ENCODE measurements at places on chromosomes 3 and 15. TPM values are rescaled to one million over a fixed set of nuclear protein-coding genes. Genes with fewer than 3 reads are reported as not detected.

DNA sequence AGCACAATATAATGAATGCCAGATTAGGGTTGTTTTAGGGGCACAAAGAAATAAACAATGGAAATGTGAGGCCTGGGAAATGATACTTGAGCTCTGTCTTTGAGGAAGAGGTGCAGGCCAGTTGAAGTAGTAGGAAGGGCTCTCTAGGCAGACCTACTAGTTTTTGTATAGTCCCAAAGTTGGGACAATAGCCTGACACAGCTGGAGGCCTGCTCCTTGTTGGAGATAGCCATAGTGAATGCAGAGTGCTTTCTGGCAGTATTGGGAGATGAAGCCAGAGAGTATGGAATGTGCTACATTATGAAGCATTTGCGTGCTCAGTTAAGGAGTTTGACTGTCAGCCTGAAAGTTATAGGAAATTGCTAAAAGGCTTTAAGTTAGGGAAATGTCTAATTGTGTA is 251.2 kb upstream of the ZPLD1 start:
- H3K4me1 ChIP-seq, result peaks cover 16% of the 10 kb centered on the region
- no peak overlapping the region for H3K4me3 ChIP-seq
- H3K27me3 ChIP-seq, result no peaks in the 10 kb centered on the region
- no peaks in the 10 kb centered on the region for H3K36me3 ChIP-seq

DNA sequence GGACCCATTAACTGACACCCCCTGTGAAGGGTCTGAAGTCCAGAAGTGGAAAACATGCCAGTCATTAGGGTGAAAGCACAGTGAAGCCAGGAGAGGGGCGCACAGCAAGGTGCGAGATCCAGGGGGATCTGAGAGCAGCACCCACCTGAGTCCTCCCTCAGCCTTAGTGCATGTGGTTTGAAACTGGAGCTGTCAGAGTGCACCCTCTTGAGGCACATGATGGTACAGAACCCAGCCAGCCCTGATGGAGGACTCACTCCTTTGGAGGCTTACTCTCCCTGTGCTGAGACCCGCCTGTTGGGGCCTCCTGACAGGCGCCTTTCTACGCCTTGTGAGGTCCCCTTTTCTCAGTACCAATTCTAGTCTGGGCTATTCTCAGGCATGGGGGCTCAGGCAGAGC is 77.8 kb downstream of the IL20RB start:
- H3K4me1 ChIP-seq, result peaks cover 3% of the 10 kb centered on the region
- no peak for DNase-seq
- H3K36me3 ChIP-seq, result no peaks in the 10 kb centered on the region
- H3K27ac ChIP-seq, result no peak overlapping the region
- H3K27me3 ChIP-seq, result no peaks in the 10 kb centered on the region

DNA sequence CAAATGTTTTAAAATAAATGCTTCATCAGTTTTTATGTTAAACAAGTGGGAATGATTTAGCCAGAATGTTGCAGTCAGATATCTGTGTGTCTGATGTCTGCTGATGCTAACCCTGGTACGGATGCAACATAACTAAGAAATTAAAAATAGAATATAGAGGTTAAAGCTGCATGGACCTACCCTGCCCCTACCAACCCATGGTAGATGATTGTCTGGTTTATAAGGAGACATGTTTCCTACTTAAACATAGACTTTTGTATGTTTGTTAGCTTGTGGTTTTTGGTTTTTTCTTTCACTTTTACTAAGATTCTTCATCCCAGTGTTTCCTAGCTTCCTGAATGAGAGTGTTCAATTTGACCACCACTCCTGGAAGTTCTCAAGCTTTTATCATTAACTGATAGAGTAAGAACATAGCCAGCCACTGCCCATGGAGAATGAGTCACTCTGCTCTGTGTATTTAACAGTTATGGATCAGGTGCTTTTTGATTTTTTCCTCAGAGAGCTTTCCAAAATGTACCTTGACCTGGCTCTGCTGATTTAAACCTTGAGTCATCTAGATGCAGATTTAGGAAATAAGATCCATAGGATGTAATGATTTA is 70.7 kb upstream of the VEPH1 start:
- H3K36me3 ChIP-seq, result no peaks in the 10 kb centered on the region
- DNase-seq, result no peak
- no peak overlapping the region for H3K27ac ChIP-seq
- no peaks in the 10 kb centered on the region for H3K27me3 ChIP-seq
- no peaks in the 10 kb centered on the region for H3K4me1 ChIP-seq
- H3K4me3 ChIP-seq, result no peak overlapping the region

GRCh38 chr15:66071921-66072295 is 181.6 kb downstream of the MEGF11 start:
- no peak overlapping the region for H3K4me3 ChIP-seq
- H3K27me3 ChIP-seq, result no peaks in the 10 kb centered on the region
- no peak overlapping the region for H3K27ac ChIP-seq
- H3K36me3 ChIP-seq, result no peaks in the 10 kb centered on the region

GRCh38 chr3:4831580-4831950 is 147.7 kb upstream of the BHLHE40 start:
- H3K4me3 ChIP-seq, result no peak overlapping the region
- H3K27ac ChIP-seq, result peak overlapping the region; percentile 56
- no peak for DNase-seq
- H3K27me3 ChIP-seq, result no peaks in the 10 kb centered on the region
- no peaks in the 10 kb centered on the region for H3K36me3 ChIP-seq

DNA sequence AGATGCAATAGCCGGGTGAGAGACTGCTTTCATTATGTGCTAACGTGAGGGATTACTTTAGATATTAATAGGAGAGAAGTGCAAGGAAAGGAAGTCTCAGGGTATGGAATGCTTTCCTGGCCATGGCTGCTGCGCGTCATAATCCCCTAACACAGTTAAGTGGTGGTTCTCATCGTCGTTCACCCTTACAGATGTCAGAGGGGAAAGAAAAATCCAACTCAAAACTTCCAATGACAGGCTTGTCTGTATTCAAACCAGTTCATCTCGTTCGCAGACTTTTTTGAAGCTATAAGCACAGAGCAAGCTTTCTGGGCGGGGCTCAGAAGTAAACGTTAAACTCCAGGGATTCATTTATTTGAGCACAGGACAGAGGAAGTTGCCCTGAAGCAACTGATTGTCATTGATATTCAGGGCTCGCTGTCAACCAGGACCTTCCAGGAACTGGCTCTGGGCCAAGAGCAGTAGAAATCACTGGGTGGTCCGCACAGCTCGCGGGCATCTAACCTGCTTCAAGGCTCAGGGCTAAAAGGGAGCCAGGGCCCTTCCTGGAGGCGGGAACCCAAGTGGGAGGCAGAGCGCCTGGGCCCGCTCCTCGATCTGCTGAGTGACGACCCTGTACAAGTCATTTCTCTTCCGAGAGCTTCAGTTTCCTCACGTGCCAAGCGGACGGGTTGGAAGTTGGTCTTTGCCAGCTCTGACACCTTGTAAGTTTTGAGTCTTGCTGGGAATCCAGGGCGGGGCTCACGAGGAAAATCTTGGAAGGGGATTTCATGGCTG is 1.1 kb upstream of the LPP start:
- no peaks in the 10 kb centered on the region for H3K36me3 ChIP-seq
- H3K27ac ChIP-seq, result peak overlapping the region; percentile 91
- H3K4me1 ChIP-seq, result peaks cover 17% of the 10 kb centered on the region
- no peaks in the 10 kb centered on the region for H3K27me3 ChIP-seq
- DNase-seq, result peak; percentile 51

GRCh38 chr3:24359645-24360462 is 134.8 kb downstream of the THRB start:
- H3K27ac ChIP-seq, result no peak overlapping the region
- no peak overlapping the region for H3K4me3 ChIP-seq
- no peaks in the 10 kb centered on the region for H3K36me3 ChIP-seq
- DNase-seq, result no peak

DNA sequence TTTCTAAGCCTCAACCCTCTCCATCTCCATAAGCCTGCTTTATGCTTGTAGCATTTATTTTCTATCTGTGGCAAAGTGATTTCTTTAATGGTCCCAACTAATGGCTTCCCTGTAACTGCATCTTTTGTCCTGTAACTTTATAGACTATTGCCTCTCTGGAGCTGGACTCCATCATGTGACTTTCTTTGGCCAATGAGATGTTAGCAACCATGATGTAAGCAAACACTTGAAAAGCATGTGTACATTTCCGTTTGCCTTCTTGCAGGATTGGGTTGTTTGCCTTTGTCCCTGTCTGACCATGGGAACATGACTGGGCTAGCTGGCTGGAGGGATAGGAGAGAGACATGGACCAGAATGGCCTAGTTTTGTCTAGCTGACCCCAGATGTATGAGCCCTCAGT is 106.0 kb upstream of the LRIG1 start:
- no peak overlapping the region for H3K4me3 ChIP-seq
- no peak for DNase-seq
- no peak overlapping the region for H3K27ac ChIP-seq

GRCh38 chr3:27659279-27660021 is 62.7 kb downstream of the EOMES start:
- DNase-seq, result peak; percentile 58
- no peak overlapping the region for H3K27ac ChIP-seq
- no peak overlapping the region for H3K4me3 ChIP-seq
- no peaks in the 10 kb centered on the region for H3K27me3 ChIP-seq
- H3K36me3 ChIP-seq, result no peaks in the 10 kb centered on the region

- no peaks in the 10 kb centered on the region for H3K36me3 ChIP-seq
- DNase-seq, result no peak
- H3K4me3 ChIP-seq, result no peak overlapping the region
- H3K27me3 ChIP-seq, result no peaks in the 10 kb centered on the region
Observed at GRCh38 chr15:27951191-27951890, 147.8 kb downstream of the OCA2 start.

GRCh38 chr3:69929019-69929418 is 70.5 kb upstream of the SAMMSON start:
- no peaks in the 10 kb centered on the region for H3K4me1 ChIP-seq
- H3K27me3 ChIP-seq, result no peaks in the 10 kb centered on the region
- H3K4me3 ChIP-seq, result no peak overlapping the region

DNA sequence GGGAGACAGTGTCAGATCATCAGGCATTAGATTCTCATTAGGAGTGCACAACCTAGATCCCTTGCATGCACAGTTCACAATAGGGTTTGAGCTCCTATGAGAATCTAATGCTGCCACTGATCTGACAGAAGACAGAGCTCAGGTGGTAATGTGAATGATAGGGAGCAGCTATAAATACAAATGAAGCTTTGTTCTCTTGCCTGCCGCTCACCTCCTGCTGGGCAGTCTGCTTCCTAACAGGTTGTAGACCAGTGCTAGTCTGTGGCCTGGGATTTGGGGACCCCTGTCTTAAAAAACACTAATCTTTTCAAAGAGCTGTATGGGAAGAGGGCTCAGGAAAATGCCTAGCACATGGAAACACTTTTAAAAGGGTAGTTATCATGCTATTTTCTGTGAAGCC is 50.9 kb upstream of the PARP14 start:
- H3K4me3 ChIP-seq, result no peak overlapping the region
- no peaks in the 10 kb centered on the region for H3K36me3 ChIP-seq
- no peaks in the 10 kb centered on the region for H3K27me3 ChIP-seq

- no peaks in the 10 kb centered on the region for H3K36me3 ChIP-seq
- H3K27ac ChIP-seq, result no peak overlapping the region
- DNase-seq, result no peak
- H3K4me1 ChIP-seq, result peaks cover 29% of the 10 kb centered on the region
- H3K27me3 ChIP-seq, result no peaks in the 10 kb centered on the region
Observed at GRCh38 chr3:160921020-160921635, 165.1 kb downstream of the PPM1L start.

GRCh38 chr3:95277613-95278012 is 1214.8 kb downstream of the NSUN3 start:
- no peaks in the 10 kb centered on the region for H3K27me3 ChIP-seq
- no peak for DNase-seq
- no peaks in the 10 kb centered on the region for H3K36me3 ChIP-seq
- H3K27ac ChIP-seq, result no peak overlapping the region

- H3K36me3 ChIP-seq, result no peaks in the 10 kb centered on the region
- no peak overlapping the region for H3K27ac ChIP-seq
- DNase-seq, result no peak
- no peaks in the 10 kb centered on the region for H3K4me1 ChIP-seq
- H3K27me3 ChIP-seq, result no peaks in the 10 kb centered on the region
Observed at GRCh38 chr3:39296197-39297077, 16.6 kb upstream of the CX3CR1 start.

DNA sequence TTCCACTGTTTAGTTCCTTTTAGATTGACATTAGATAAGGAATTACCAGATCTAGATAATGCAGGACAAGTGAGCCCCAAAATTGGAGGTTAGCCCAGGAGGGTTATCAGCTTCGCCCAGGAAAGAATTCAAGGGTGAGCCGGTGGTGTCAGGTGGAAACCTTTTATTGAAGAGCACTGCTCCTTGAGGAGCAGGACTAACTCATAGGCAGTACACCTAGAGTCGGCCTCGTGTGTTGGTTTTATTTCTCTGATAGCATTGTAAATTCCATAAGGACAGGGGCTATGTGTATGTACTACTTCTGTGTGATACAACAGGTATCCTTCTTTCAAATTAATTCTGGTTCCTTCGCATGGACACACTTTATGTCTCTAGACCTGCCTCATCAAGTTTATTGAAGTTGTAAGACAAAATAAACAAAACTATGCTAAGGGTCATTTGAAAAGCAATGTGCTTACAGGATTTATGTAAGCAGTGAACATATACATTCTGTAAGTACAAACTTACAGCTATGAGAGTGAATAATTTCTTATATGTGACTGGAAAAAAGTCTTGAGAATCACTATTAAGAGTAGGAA is 57.2 kb downstream of the SNX4 start:
- DNase-seq, result no peak
- H3K36me3 ChIP-seq, result peaks cover 11% of the 10 kb centered on the region
- no peaks in the 10 kb centered on the region for H3K4me1 ChIP-seq
- no peaks in the 10 kb centered on the region for H3K27me3 ChIP-seq
- H3K4me3 ChIP-seq, result no peak overlapping the region
- no peak overlapping the region for H3K27ac ChIP-seq

- H3K27ac ChIP-seq, result no peak overlapping the region
- no peak for DNase-seq
- no peaks in the 10 kb centered on the region for H3K36me3 ChIP-seq
- no peaks in the 10 kb centered on the region for H3K27me3 ChIP-seq
- H3K4me1 ChIP-seq, result no peaks in the 10 kb centered on the region
Observed at GRCh38 chr15:70781236-70781635, 17.9 kb upstream of the UACA start.

DNA sequence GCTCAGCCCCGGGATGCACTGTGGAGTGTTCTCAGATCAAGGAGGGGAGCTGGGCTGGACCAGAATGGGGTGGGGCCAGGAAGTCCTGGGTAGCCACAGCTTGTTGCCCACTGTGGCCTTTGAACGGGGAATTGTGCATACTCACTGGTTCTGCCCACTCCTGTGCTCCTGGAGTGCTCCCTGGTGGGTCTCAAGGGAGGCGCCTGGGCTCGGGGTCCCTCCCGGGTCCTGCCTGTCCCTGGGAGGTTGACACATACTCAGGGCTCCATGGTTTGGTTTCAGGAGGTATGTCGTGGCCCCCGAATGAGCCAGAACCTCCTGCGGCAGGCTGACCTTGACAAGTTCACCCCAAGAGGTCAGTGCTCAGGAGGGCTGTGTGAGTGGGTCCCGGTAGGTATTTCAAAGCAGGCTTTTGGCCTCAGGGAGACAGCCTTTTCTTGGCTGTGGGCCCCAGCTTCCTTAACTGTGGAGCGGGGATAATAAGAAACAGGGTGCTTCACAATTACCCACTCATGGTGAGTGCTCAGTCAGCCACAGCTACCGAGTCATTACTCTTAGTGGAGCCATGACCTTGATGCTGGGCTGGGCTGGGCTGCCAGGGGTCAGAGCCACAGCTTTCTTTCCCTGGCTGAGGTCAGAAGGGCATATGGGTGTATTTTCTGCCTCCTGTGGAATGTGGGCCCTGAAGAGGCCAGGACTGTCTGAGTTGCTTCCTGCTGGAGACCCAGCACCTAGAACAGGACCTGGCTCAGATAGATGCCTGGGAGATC is 7.6 kb downstream of the DNAH1 start:
- no peaks in the 10 kb centered on the region for H3K36me3 ChIP-seq
- H3K4me3 ChIP-seq, result no peak overlapping the region
- no peak overlapping the region for H3K27ac ChIP-seq
- DNase-seq, result no peak
- H3K27me3 ChIP-seq, result no peaks in the 10 kb centered on the region
- no peaks in the 10 kb centered on the region for H3K4me1 ChIP-seq

The GOLGA8Q gene
- 1.5 TPM for total RNA-seq

The CAMK2N2 gene
- total RNA-seq, result not detected

The GRAMD1C gene
- total RNA-seq, result 0.62 TPM

The CCR1 gene
- total RNA-seq, result 4.0 TPM

All from psoas muscle (tissue), 8 donors.